ENCODE measurements at places on chromosomes 2 and 18.

DNA sequence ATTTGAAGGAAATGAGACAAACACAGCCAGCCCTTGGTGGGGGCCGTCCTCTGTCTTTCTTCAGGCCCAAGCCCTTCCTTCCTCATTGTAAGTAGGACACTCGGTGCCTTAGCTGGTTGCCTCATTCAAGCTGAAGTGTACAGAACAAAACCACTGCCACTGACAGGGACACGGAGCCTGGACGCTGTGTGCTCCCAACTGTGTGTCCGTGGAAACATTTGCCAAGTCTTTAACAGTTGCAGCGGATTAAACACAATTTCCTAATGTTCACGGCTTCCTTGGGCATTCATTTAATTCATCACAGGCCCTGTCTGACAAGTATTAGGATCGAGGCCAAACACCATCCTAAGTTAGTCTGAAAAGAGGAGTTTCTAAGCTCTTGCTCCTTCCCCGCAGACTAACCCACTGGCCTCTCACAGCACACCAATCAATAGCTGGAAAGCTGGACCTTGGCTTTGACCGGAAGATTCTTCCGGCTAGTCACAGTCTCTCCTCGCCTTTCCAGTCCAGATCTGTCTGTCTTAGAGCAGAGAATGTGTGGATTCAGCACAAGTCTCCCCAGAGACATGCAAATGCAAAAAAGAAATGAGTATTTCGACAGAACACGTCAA, 68.7 kb upstream of the ACSL3 start:
- DNase-seq = no peak

GRCh38 chr2:39913648-39914461, 134.8 kb upstream of the THUMPD2 start:
- DNase-seq = no peak

- DNase-seq = no peak
These were observed 5.8 kb upstream of the DTYMK start for GRCh38 chr2:241692448-241692847.

DNA sequence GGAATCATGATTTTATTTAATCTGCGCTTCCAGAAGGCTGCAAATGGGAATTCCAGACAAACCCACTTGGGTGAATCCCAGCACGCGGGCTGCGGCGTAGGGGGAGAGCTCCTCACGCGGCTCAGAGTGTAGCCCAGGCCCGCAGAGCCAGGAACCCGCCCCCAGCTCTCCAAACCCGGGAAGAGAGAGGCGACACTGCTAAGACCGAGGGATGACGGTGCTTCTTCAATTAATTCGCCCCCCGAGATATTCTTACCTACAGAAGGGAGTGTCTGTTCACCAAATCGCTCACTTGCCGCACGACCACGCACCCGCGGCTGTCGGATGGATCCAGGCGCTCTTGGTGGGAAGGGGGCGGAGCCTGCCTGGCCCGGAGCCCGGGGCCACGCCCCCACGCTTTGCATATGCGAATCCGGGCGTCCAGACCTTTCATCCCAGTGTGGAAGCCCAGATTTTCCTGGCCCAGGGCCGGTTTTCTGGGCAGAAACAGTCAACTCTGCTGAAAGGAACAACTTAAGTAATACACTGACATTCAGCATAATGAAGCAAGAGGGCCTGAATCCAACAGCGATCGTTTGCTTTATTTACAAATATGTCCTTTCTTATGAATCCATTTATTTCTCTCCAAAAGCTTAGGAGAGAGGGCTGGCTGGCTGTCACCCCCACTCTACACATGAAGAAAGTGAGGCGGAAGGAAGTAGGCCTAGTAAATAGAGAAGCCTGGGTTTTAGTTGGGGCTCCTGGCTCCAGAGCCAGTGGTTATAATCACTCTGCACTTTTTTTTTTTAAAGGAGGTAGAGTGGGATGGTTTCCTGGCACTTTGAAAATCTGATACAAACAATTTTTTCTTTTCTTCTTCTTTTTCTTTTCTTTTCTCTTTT, at the start of gene SLC19A3:
Gene SLC19A3 (minus strand): TSS at position 342 of the 881 bp plus-strand sequence. CDS start 15,710 bp downstream, outside the sequence.
- DNase-seq = no peak

- no peak for DNase-seq
These were observed 2.4 kb downstream of the MTCL1 start for GRCh38 chr18:8707556-8708300.

- no peak for DNase-seq
These were observed 159.0 kb upstream of the CCDC195 start for GRCh38 chr2:224875153-224875552.

- no peak for DNase-seq
These were observed 204.5 kb upstream of the CXCR4 start for GRCh38 chr2:136322428-136322827.

DNA sequence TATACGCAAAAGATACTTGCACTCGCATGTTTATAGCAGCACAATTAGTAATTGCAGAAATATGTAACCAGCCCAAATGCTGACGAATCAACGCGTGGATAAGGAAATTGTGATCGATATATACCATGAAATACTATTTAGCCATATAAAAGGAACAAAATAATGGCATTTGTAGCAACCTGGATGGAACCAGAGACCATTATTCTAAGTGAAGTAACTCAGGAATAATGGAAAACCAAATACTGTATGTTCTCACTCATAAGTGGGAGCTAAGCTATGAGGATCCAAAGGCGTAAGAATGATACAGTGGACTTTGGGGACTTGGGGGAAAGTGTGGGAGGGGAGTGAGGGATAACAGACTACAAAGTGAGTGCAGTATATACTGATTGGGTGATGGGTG, 1008.0 kb upstream of the CRIM1 start:
- no peak for DNase-seq

Data from stimulated activated CD4-positive, alpha-beta T cell treated with anti-CD3 and anti-CD28 coated beads, Interleukin-4, amount 100 ng/mL, for 4 hours (primary cell).